ENCODE measurements at places on chromosomes 13 and 19.

- DNase-seq, result no peak
Measured at GRCh38 chr13:110921209-110921608, 6.3 kb upstream of the ANKRD10 start.

GRCh38 chr19:50567052-50567841 lies 988 bp downstream of the LRRC4B start:
- no peak for DNase-seq

- no peak for DNase-seq
Measured at GRCh38 chr19:48617146-48617937, 1.6 kb downstream of the RPL18 start.

- no peak for DNase-seq
Measured at GRCh38 chr19:4937060-4937459, 27.8 kb downstream of the UHRF1 start.

DNA sequence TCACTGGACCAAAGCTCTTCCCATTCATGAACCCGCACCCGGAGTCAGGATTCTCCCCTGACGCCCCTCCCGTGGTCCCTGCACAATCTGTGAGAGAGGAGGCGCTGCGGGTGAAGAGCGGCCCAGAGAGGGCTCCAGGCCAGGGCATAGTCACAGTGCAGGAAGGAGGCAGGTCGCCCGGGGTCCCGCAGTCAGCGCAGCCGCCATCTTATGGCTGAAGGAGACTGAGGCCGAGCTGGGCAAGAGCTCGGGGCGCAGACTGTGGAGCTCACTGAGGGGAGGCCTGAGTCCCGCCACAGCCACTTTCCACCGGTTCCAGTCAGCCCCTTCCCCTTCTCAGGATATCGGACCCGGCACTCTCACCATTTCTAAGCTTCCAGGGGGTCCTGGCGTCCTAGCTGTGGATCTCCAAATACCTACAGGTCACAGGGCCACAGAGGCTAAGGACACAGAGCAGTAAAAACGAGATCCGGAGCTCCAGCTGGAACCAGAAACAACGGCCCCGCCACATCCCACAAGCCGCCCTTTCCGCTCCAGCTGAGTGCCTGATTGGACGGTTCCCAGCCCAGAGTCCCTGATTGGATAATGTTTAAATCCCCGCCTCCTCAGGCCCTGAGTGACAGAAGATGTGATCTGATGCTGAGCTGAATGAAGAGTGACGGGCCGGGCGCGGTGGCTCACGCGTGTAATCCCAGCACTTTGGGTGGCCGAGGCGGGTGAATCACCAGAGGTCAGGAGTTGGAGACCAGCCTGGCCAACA lies at the start of gene ZNF99:
ZNF99 (minus strand) TSS at position 501 of the 760 bp plus-strand sequence; CDS start at position 366, 135 bp downstream.
- DNase-seq, result no peak

- DNase-seq, result no peak
Measured at GRCh38 chr19:46402725-46403124, 10.6 kb downstream of the CCDC8 start.

DNA sequence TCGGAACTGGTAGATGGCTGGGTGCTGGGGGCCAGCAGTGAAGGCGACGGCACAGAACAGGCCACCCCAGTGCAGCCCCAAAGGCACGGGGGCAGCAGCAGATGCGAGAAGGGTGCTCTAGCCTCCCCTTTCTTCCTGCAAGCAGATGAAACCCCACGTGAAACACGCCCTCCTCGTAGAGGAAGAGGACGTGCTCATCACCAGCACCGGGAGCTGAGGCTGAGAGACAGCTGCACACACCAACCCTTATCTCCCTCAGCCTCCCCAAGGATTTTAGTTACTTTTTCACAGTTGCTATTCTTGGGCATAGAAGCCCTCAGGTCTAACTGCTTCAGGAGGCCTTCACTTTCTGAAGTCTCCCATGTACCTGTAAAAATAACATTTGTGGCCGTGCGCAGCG lies 11.9 kb downstream of the ZNF787 start:
- DNase-seq, result no peak

DNA sequence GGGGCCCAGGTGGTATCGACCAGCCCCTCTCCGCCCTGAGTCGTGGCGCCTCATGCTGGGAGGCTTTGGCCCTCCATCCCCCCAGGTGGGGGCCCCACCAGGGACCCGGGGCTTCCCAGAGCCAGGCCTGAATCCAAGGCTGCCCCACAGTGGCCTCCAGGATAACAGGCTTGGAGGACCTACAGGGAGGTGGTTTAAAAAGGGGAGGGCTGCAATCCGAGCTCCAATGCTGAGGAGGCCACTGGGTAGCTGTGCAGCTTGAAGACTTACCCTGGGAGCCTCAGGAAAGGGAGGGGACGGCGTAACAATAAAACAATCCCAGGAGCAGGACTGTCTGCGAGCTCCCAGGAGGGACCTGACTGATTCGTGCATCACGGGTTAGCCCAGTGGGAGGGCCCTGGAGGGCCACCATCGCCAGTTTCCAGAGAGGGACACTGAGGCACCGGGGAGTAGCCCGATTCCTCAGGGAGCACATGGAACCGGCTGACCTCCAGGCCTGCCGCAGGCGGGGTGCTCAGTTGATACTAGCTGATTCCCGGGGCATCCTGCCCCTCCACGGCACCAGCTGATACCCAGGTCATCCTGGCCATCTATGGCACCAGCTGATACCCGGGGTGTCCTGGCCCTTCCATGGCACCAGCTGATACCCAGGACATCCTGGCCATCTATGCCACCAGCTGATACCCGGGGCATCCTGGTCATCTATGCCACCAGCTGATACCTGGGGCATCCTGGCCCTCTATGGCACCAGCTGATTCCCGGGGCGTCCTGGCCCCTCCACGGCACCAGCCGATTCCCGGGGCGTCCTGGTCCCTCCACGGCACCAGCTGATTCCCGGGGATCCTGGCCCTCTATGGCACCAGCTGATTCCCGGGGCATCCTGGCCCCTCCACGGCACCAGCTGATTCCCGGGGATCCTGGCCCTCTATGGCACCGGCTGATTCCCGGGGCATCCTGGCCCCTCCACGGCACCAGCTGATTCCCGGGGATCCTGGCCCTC lies 3.7 kb upstream of the C2CD4C start:
- DNase-seq, result no peak

GRCh38 chr13:32737111-32737571 lies 150.9 kb downstream of the PDS5B start:
- DNase-seq, result no peak
